ENCODE measurements at places on chromosomes 5 and 9.

DNA sequence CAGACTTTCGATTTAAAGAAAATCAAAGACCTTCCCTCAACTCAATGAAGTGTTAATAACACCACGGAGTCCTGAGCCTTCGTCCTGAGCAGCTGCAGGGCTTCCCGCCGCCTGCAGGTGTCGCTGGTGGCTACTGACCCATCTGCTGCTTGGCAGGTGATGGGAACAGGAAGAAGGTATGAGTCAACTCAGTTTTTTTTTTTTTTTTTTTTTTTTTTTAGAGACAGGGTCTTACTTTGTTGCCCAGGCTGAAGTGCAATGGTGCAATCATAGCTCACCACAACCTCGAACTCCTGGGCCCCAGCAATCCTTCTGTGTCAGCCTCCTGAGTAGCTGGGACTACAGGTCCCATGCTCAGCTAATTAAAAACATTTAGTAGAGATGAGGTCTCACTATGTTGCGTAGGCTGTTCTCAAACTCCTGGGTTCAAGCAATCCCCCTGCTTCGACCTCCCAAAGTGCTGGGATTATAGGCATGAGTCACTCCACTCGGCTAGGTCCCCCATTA is 185.7 kb upstream of the IL12B start:
- DNase-seq, result no peak

DNA sequence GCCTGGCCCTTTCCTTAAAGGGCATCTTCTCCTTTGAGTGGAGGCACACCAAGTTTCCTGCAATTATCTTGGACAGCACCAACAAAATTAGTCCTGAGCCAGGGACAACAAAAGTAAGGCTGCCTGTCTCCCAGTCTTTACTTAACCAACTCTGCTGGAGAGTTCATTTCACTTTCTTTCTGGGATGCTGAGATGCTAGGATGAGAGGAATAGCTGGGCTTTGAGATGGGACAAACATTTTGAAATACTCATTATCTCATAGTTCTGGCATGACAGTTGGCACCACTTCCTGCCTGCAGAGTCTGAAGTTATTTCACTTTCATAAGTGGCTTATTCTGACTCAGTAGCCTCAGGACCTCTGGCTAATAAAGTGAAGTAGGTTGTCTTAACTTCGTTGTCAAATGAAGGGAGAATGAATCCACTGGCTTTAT is 157.0 kb downstream of the C9orf152 start:
- DNase-seq, result no peak

DNA sequence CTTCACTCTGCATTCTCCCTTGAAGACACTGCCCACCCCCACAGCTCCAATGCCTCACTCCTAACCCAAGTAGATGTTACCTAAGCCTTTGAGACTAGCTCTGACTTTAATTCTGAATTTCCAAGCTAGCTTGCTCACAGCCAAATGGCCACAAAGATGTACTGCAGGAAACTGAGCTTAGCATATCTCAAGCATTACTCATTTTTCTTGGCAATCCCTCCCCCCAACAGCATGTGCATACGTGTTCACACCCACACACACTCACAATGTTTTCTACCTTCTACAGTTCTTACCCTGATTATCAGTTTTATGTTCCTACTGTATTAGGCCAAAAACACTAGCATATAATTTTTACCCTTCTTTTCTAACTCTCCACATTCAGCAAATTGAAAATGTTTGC is 13.7 kb upstream of the GRIA1 start:
- DNase-seq, result no peak

GRCh38 chr5:38935437-38935836 is 89.6 kb downstream of the OSMR start:
- DNase-seq, result no peak

GRCh38 chr5:103881560-103881959 is 319.0 kb upstream of the NUDT12 start:
- DNase-seq, result no peak

Data from left lung (tissue), 14 donors.